Stimulated activated CD4-positive, alpha-beta T cell treated with anti-CD3 and anti-CD28 coated beads, Interleukin-1b, Interleukin-23, amount 100 ng/mL, for 24 hours (primary cell): ENCODE measurements at places on chromosomes 2 and 18.

DNA sequence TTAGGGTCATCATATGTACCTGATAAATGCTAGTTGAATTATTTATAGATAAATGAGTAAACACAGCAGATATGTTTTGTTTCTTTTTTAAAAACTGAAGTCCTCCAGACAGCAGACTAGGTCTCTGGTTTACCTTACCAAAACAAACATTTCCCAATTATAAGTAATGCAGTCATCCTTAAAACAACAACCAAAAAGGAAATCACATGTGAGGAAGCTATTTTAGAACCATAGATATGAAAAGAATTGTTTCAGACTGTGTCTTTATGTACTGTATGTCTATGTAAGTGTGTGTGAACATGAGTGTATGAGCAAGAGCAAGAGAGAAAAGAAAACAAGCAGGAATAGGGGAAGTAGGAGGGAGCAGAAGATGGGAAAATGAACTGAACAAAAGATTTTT is 441.0 kb downstream of the CPS1 start:
- no peak for DNase-seq

DNA sequence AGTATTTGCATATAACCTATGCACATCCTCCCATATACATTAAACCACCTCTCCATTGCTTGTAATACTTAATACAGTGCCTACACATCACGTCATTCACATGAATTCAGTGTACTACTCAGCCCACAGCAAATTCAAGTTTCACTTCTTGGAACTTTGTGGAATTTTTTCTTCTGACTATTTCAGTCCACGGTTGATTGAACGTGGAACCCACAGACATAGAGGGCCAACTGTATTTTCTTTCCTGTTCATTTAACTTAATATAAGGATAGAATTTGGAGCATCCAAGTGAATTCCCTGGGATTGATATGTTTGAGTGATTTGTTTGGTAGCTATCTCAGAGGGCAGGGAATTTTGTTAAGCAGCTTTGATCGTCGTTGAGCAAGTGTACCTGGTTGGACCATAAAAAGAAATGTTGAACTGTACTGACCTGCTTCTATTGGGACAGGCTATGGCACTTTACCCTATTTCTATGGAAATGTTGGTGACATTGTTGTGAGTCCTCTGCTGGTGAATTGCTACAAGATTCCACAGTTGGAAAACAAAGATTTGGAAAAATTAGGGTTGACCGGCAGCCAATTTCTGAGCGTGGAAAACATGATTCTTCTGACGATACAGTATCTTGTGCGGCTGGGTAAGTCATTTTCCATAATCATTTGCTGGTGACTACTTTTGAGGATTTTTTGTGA is 156.6 kb downstream of the ESCO1 start:
- DNase-seq, result no peak

DNA sequence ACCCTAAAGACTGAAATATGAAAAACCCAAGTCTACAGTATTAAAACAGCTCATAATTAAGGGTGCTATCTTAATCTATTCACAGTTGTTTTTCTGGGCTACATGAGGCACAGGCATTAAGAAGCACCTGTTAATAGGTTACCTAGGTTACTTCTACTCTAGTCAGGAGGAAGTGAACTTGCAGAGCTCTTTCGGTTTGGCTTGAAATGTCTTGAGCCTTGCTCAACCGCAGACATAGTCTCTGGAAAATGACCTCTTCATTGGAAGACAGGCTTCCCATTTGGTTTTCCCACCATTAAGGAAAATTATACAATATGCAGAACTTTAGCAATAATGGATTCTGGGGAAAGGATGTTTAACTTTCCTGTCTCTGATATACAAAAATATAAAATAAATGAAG is 142.3 kb upstream of the KCNJ3 start:
- DNase-seq, result no peak

DNA sequence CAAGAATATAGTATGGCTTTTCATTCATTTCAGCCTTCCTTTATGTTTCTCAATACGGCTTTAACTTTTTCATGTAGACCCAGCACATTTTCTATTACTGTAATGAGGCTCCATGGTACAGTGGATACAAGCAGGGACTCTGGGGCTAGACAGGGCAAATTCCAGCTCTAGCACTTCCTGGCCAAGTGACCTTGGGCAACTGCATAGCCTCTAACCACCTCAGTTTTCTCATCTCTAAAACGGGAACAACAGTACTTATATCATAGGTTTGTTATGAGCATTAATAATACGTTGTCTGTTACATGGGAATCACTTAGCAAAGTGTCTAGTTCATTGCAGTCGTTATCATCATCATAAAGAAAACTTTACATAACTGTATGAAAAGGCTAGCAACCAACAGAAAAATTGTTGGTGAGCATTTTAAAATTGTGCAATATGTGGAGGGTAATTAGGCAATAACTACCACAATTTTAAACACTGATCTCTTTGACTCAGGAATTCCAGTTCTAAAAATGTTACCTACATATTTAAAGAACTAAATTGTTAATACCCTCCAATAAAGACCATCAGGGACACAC is 13.7 kb upstream of the RMDN2 start:
- DNase-seq, result no peak

DNA sequence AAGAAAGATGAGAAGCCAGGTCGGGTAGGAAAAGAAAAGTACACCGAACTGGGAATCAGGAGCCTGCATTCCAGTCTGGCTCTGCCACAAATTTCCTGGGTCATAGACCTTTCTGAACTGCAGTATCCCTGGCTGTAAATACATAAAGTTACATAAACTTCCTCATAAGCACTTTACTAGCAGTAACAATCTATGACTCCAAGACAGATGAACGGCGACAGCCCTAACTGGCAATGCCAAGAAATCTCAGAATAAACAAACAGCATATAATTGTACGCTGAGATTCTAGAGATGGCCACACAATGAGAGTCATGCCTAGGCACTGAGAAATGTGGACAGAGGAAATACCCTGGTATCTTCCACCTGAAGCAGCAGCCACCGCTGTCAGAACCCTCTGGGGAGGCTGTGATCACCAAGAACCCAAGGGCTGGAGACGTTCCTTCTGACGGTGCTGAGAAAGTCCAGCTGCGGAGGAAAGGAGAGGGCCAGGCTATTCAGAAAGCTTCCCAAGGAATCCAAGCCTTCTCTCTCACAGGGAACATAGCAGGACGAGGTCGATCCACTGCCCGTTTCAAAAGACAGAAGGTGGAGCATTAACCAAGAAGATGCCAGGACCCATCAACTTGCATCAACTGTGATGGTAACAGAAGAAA is 89.3 kb upstream of the SLC66A3 start:
- DNase-seq, result no peak

- DNase-seq, result no peak
Observed at GRCh38 chr18:58611395-58612131, 17.3 kb downstream of the ALPK2 start.

GRCh38 chr2:86249176-86249575 is 49.9 kb downstream of the MRPL35 start:
- no peak for DNase-seq

- no peak for DNase-seq
Observed at GRCh38 chr2:15601681-15602080, 10.0 kb downstream of the DDX1 start.

GRCh38 chr18:28183418-28184078 is 6.6 kb upstream of the CDH2 start:
- DNase-seq, result no peak

GRCh38 chr2:74740395-74740740 is 86.3 kb downstream of the SEMA4F start:
- DNase-seq, result no peak

DNA sequence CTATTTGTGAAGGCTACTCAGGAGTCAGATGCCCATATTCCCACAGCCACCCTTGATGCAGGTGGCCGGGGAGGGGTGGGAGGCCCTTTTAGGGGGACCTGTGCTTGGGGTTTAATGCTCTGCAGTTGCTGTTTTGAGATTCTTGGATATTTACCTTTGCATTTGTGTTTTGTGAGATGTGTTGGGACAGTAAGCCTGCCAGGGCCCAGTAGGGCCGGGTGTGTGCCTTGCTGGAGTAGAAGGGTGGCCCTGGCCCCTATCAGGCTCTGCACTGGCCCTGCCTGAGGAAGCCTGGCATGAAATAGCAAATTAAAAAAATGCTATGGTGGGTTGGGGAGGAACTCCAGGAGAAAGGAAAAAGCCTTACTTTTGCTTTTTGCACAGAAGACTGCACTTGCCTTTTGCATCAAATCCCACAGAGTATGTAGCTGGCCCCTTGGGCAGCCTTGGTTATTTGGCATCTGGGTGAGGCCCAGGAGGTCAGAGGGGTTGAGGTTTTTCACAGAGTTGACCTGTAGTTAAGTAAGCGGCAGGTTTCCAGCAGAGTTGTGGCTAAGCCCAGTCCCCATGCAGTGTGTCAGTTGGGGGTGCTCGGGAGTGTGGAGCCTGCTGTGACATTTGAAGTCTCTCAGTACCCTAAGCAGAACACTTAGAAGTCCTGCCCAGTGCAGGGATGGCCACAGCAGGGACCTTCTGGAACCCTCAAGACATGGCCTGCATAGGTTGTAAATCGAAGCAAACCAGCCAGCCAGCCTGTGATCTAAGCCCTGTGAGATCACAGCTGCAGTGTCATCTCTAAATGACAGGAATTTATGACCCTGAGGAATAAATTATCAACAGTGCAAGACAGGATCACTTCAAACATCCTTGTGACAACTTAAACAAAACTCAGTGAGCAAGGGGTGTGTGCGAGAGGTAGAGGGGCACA is 68.8 kb downstream of the SH3RF3 start:
- DNase-seq, result no peak

- DNase-seq, result no peak
Observed at GRCh38 chr2:168159754-168160585, 87.4 kb downstream of the STK39 start.
